ENCODE measurements at places on chromosomes 2 and 18. TPM values are rescaled to one million over a fixed set of nuclear protein-coding genes. Genes with fewer than 3 reads are reported as not detected.

- DNase-seq, result no peak
Observed at GRCh38 chr2:2769481-2770431, 438.7 kb upstream of the MYT1L start.

GRCh38 chr2:74694281-74694680, 40.2 kb downstream of the SEMA4F start:
- no peak for DNase-seq

DNA sequence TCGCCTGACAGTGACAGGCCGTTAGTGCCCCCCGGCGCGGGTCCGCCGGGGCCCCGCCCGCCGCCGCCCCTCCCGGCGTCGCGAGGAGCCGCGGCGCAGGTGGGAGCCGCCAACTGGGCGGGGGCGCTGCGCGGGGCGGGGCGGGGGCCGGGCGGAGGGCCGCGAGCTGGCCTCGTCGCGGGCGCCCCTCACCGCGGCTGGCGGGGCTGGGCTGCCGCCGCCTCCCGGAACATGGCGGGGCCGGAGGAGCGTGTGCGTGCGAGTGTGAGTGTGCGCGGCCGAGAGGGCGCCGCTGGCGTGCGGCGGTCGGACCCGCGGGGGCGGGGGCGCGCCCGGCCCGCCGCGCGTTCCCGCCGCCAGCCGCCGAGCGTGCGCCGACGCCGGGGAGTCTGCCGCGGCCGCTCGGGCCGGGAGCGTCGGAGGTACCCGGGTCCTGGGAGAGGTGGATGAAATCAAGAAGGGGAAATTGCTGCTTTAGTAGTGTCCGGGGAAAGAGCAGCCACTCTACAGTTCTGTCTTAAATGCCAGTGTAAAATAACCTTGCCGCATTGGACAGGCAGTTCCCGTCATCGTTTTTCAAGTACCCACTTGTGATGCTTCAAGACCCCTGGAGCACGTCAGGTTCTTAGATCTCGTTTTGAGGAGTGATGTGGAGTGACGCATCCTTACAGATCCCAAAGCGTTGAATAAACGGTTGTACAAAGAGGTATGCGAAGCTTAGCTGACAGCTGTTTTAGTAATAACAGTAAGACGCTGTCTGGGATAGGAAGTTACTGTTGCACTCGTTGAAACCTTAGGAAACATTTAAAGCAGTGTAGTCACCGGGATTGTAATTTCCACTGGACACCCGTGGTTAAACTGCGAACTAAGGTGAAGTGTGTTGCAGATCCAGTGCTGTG, 836 bp downstream of the ANKRD12 start:
- peak; percentile 71 for DNase-seq

DNA sequence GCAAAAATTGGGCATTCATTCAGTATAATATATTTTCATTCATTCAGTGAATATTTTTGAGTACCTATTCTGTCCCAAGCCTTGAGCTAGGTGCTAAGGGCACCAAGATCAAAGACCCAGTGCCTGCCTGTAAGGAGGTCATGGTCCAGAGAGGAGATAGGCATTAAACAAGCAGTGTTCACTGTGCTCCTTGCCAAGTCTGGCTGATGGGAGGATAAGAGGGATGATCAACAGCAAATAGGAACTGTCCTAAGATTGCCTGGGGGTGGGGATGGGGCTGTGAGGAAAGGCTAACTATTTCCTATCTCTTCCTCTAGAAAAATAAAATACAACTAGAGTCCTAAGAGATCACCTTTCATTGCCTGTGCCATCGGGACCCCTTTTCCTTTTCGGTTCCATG, 60.4 kb downstream of the SETBP1 start:
- no peak for DNase-seq

ASTL gene
- total RNA-seq, result not detected

GRCh38 chr2:60882971-60883753, 1.8 kb downstream of the REL start:
- DNase-seq, result peak; percentile 39

ITGB6 gene
- 0.08 TPM for total RNA-seq

DNA sequence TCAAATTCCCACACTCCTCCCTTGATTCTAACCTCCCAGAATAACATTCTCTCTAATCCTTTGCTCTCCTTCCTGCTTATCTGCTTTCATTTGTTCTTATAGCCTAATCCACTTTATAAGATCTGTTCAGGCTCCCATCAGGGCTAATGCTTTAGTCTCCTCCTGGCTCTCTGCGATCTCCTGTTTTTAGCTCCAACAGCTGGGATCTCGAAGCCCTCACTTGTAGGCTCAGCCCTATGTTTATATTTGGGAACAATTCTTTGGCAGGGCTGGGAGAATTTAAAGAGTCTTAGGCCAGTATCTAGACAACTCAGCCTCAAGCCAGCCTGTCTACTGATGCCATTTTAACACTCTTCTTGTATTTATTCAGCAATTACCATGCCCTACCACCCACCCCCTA, 27.2 kb upstream of the RAPH1 start:
- DNase-seq, result no peak

- no peak for DNase-seq
Observed at GRCh38 chr2:26809876-26810577, 24.2 kb downstream of the CENPA start.

- no peak for DNase-seq
Observed at GRCh38 chr18:23151414-23152099, 16.3 kb downstream of the CABLES1 start.

- DNase-seq, result no peak
Observed at GRCh38 chr2:151106805-151107506, 154.7 kb downstream of the RBM43 start.

DNA sequence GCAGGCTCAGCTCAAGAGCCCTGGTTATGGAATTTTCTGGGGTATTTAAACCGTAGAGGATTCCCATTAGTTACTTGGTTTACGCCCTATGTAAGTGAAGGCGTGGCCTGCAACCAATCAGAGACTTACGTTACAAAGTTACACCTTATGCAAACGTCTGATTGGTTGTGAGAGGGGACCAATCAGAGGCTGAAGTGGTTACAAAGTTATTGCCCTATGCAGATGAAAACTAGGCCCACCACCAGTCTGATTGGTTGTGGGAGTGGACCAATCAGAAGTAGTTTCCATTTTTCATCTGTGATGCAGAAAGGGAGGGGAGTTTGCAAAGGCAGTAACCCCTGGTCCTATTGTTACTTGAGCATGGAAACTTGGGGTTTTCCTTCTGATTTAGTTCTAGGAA, 49.1 kb downstream of the DLGAP1 start:
- DNase-seq, result no peak

DNA sequence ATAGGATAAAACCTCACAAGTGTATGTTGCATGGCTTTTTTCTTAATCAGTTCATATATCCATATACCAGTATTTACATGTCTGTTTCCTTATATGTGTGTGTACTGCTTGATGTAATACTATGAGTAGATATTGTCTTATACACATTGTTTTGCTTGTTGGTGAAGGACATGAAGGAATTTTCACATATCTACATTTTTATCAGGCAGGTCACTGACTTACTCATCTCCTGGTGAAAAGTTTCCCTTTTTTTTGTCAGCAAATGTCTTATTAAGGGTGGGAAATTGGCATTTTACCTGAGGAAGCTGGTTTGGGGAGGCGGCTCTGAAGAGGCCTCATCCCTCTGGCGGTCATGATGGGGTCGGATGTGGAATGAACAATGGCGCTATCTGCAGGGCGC, 61.4 kb upstream of the LYPD1 start:
- DNase-seq, result no peak

GRCh38 chr18:3726238-3726951, 276.4 kb downstream of the TGIF1 start:
- no peak for DNase-seq

GRCh38 chr18:36095936-36096519, 28.7 kb upstream of the RPRD1A start:
- no peak for DNase-seq

DNA sequence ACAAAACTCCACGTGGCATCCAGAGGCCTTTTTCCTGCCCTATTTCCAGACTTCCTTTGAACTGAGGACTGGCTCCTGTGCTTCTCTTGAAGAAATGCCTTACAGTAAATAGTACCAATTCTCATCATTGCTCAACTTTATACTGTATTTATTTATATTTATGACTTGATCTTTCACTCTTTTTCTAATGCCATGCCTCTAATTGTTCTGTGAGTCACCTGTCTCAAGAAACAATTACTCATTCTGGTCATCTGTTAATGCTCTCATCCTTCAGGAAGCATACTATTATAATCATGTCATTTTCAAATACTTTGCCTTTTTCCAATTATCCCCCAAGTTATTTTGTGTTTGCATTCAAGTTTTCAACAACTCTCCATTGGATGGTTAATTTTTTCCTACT, 85.9 kb downstream of the DCDC2C start:
- no peak for DNase-seq

CYTIP gene
- 2.4 TPM for total RNA-seq

GRCh38 chr2:127598711-127599110, 47.2 kb upstream of the GPR17 start:
- no peak for DNase-seq

DNA sequence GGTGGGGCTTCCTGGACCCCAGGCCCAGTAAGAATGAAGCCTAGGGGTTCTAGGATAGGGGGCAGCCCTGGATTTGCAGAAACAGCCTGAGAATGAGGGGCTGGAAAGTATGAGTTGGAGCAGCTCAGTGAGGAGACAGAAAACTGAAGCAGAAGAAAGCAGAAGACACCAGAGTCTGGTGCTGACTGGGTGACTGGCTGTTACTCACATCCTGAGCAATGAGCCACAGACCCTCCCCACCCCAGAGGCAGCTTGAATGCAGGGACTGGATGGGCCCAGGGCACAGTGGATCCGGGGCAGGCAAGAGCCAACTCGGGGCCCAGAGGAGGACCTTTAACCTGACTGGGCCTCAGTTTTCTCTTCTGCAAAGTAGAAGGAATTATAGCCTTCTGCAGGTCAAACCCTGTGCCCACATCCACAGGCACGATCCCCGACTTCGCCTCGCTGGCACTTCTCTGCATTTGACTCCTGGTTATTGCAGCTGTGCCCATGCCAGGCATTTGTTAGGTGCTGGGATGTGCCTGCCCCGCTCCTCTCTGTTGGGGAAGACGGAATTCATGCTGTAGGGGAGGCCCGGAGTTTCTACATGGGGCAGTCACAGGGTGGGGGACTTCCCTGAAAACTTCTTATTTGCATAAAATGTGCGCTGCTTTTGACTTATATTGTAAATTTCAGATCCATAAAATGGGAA, 8.5 kb downstream of the STEAP3 start:
- no peak for DNase-seq

DNA sequence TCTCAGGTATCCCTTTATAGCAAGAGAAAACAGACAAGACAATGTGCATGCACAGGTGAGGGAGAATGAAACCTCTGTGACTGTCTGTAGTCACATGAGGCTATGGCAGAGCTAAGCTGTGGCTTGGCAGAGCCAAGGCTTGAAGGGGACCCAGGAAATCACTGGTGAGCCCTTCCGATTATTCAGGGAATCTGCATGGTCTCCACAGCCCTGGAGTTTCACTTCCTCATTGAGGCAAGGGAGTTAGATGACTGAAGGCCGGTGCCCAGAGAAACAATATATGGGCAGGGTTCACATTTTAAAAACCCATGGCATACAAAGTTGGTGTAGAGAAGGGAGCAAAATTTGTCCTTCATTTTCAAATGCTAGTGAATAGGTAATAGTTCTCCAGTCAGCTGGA, 144.4 kb upstream of the REV1 start:
- DNase-seq, result no peak

NETO1 gene
- total RNA-seq, result not detected

GRCh38 chr2:66874411-66874810, 439.5 kb downstream of the MEIS1 start:
- no peak for DNase-seq

DNA sequence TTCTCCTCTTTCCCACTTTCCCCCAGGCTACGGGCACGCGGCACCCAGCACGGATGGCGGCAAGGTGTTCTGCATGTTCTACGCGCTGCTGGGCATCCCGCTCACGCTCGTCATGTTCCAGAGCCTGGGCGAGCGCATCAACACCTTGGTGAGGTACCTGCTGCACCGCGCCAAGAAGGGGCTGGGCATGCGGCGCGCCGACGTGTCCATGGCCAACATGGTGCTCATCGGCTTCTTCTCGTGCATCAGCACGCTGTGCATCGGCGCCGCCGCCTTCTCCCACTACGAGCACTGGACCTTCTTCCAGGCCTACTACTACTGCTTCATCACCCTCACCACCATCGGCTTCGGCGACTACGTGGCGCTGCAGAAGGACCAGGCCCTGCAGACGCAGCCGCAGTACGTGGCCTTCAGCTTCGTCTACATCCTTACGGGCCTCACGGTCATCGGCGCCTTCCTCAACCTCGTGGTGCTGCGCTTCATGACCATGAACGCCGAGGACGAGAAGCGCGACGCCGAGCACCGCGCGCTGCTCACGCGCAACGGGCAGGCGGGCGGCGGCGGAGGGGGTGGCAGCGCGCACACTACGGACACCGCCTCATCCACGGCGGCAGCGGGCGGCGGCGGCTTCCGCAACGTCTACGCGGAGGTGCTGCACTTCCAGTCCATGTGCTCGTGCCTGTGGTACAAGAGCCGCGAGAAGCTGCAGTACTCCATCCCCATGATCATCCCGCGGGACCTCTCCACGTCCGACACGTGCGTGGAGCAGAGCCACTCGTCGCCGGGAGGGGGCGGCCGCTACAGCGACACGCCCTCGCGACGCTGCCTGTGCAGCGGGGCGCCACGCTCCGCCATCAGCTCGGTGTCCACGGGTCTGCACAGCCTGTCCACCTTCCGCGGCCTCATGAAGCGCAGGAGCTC, 35.4 kb downstream of the KCNK3 start:
- DNase-seq, result no peak

GRCh38 chr2:134155134-134155533, 98.7 kb upstream of the MGAT5 start:
- DNase-seq, result no peak

DNA sequence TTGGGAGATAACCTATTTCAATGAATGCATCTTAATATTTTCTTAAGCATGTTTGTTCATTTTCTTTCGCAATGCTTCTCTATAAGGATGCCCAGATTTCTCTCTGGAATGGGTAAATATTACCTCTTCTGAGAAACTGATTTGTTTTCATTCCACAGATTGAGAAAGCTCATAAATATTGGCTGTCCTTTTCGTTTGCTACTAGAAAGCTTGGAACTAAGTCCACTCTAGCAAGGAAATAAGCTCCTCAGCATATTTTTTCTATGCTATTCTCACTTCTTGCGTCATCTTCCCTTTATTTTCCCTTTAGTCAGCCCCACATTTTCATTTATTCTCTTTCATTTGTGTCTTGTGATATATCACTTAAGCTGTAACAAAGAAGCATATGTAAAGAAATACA, 76.3 kb downstream of the ANTXR1 start:
- no peak for DNase-seq

- no peak for DNase-seq
Observed at GRCh38 chr18:32242395-32242794, 52.6 kb downstream of the MEP1B start.

- DNase-seq, result no peak
Observed at GRCh38 chr2:40144022-40144421, 307.9 kb downstream of the SLC8A1 start.

GRCh38 chr18:75141166-75141565, 67.8 kb downstream of the PTGR3 start:
- DNase-seq, result no peak
